ENCODE measurements at places on chromosomes 16 and 17. TPM values are rescaled to one million over a fixed set of nuclear protein-coding genes. Genes with fewer than 3 reads are reported as not detected.

QPRT gene
- total RNA-seq = 4.4 TPM

AGRP gene
- total RNA-seq = not detected

IGFALS gene
- not detected for total RNA-seq

- DNase-seq = peak; percentile 13
Observed at GRCh38 chr16:15874745-15875314, 13.6 kb downstream of the CEP20 start.

CCL4 gene
- 4.1 TPM for total RNA-seq

AOC3 gene
- 0.16 TPM for total RNA-seq

GRCh38 chr16:81313701-81314602 is 810 bp upstream of the GAN start:
- DNase-seq = no peak

PPP1R27 gene
- total RNA-seq = not detected
